T follicular helper cell (primary cell): ENCODE measurements at places on chromosomes 3 and 15.

- DNase-seq, result no peak
Measured at GRCh38 chr15:60116456-60117089, 112.5 kb downstream of the FOXB1 start.

- no peak for DNase-seq
Measured at GRCh38 chr3:190444576-190445145, 5.0 kb downstream of the TMEM207 start.

- no peak for DNase-seq
Measured at GRCh38 chr15:63288778-63289378, 11.5 kb downstream of the APH1B start.

GRCh38 chr15:101583284-101583683 is 68.9 kb downstream of the TM2D3 start:
- DNase-seq, result no peak

GRCh38 chr15:78685159-78685921 is 44.3 kb upstream of the CHRNB4 start:
- DNase-seq, result no peak

DNA sequence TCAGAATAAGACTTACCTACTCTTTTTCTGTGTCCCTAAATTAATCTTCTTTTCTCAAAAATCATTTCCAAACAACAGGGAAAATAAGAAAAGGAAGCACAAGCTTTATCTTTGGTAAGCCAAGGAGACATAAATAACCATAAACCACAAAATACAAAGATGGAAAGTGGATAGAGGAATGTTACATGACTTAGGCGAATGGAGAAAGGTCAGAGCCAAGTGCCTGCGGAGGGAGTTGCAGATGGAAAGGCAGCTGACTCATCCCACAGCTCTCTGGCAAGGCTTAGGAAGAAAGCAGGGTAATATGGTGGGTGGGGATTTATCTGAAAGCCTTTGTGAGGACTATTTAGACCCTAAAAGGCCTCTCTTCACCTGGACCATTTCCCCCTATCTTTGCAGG is 72.8 kb downstream of the GALK2 start:
- DNase-seq, result no peak

- no peak for DNase-seq
Measured at GRCh38 chr3:64353226-64353625, 128.0 kb upstream of the PRICKLE2 start.

DNA sequence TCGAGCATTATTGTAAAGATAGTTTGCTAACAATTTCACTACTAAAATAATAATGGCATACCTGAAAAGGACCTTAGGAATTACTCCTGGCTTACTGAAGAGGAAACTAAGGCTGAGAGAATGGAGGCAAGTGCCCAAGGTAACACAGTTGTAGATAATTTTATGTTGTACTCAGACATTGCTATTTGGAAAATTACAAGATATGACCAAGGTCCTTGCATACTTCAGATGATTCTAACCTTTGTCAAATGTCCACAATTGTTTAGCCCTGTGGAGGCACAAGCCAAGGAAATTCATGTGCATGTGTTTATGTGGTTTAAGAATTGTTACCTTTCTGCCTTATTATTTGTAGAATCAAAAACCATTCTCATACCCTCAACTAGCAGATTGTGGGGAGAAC is 105.7 kb downstream of the TUSC7 start:
- no peak for DNase-seq

GRCh38 chr3:105930733-105931132 is 61.9 kb upstream of the CBLB start:
- DNase-seq, result no peak

DNA sequence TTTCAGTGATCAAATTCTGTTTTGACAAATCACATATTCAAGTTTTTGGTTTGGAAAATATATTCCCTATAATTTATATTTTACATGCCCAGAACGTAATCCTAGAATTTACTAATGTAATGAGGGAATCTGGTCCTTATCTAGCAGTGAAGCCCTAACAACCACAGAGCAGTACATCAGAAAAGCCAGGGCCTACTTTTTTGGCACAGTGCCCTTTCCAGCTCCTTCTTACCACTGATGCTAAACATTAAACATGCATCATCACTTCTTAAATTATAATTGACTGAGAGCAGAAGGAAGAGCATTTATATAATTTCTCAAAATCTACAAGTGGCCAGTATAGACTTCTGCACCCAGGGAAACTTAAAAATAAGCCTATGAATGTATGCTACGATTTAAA is 66.7 kb downstream of the FBXL22 start:
- DNase-seq, result no peak
